ENCODE measurements at places on chromosomes 4 and X. TPM values are rescaled to one million over a fixed set of nuclear protein-coding genes. Genes with fewer than 3 reads are reported as not detected.

Gene ZNF280C
- total RNA-seq, result 2.7 TPM

Gene BTK
- total RNA-seq, result 0.20 TPM

Gene PHEX
- 0.44 TPM for total RNA-seq

Gene FRG2
- not detected for total RNA-seq

Gene GUCY1B1
- total RNA-seq, result 0.28 TPM

Gene PDE6B
- not detected for total RNA-seq

Gene P2RY4
- total RNA-seq, result not detected

Gene IGSF1
- 0.47 TPM for total RNA-seq

Gene PPARGC1A
- total RNA-seq, result not detected

Gene AFF2
- total RNA-seq, result not detected
